ENCODE measurements at places on chromosomes 3 and 15. TPM values are rescaled to one million over a fixed set of nuclear protein-coding genes. Genes with fewer than 3 reads are reported as not detected.

Gene MEGF11
- total RNA-seq, result 1.3 TPM

GRCh38 chr15:41078125-41078524 lies 38.0 kb downstream of the INO80 start:
- H3K4me3 ChIP-seq, result no peak overlapping the region
- DNase-seq, result no peak
- H3K27ac ChIP-seq, result no peak overlapping the region
- H3K27me3 ChIP-seq, result no peaks in the 10 kb centered on the region
- no peaks in the 10 kb centered on the region for H3K4me1 ChIP-seq

GRCh38 chr3:142228964-142229363 lies 3.6 kb upstream of the GK5 start:
- DNase-seq, result no peak
- H3K27ac ChIP-seq, result no peak overlapping the region
- H3K36me3 ChIP-seq, result no peaks in the 10 kb centered on the region
- no peaks in the 10 kb centered on the region for H3K4me1 ChIP-seq

Gene PLIN1
- 0.50 TPM for total RNA-seq

Gene ADAMTS7
- 52.7 TPM for total RNA-seq

DNA sequence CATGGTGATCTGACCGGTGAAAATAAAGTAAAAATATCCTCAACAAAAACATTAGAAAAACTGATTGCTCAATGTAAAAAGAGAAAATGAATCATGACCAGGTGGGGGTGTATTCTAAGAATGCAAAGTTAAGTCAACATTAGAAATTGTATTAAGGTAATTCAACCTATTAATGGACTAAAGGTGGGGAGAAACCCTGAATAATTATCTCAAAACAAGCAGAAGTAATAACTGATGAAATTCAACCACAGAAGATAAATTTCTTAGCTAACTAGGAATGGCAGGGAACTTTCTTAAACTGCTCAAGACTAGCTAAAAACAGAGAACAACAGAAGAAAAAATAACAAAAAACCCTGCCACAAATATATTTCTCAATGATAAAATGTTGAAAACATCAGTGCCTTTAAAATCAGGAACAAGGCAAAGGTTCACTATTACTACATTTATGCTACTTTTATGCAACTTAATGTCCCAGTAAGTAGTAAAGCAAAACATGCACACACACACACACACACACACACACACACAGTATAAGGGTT lies 204.4 kb upstream of the THBS1 start:
- H3K27me3 ChIP-seq, result no peaks in the 10 kb centered on the region
- no peak for DNase-seq
- H3K4me1 ChIP-seq, result no peaks in the 10 kb centered on the region
- no peak overlapping the region for H3K4me3 ChIP-seq
- no peak overlapping the region for H3K27ac ChIP-seq

DNA sequence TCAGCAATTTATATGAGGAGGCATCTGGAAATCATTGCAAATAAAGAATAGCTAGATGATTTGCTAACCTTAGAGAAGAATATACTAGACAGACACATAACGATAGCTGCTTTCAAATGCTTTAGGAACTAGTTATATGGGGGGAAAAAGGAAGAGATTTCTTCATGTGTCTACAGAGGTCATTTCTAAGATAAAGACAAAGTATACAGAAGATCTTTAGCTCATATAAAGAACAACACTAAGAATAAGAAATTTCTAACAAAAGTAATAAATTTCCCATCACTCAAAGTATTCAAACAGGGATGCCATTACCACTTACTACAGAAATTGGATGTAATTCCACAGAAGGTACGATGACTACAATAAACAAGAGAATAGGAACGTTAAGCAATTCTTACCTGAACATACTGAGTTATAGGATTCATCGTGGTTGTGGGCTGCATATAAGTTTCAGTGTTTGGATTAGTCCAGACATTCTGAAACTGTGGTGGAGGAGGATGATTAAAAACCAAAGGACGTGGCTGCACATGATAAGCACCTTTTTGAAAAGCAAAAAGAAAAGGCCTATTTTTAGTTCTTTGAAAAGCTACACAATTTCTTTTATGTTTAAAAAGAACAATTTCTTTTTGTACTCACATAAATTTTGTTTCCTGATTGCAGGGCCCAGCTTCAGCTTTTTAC lies 8.7 kb downstream of the DAZL start:
- no peak overlapping the region for H3K27ac ChIP-seq
- H3K36me3 ChIP-seq, result no peaks in the 10 kb centered on the region
- H3K27me3 ChIP-seq, result no peaks in the 10 kb centered on the region
- no peak for DNase-seq
- no peak overlapping the region for H3K4me3 ChIP-seq

Gene TLR9
- total RNA-seq, result not detected

DNA sequence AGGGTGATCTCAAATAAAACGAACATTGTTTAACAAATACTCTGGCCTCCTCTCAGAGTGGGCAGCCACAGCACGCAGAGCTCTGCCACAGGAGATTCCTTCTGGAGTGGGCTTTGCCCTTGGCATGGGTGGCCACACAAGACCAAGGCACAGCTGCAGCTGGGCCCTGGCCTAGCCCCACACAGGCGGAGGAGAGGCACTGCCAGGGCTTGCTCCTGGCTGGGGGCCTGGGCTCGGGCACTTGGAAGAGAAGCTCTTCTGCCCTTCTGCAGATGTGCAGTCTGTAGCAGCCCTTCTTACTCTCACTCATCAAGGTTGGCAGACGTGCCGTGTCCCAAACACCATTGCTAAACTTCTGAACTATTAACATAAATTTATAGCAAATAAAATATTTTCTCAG lies 67.2 kb downstream of the CRTC3 start:
- H3K27me3 ChIP-seq, result no peaks in the 10 kb centered on the region
- H3K4me3 ChIP-seq, result no peak overlapping the region
- no peaks in the 10 kb centered on the region for H3K36me3 ChIP-seq
- no peak overlapping the region for H3K27ac ChIP-seq
- DNase-seq, result no peak

Gene NUDT16
- total RNA-seq, result 14.6 TPM

DNA sequence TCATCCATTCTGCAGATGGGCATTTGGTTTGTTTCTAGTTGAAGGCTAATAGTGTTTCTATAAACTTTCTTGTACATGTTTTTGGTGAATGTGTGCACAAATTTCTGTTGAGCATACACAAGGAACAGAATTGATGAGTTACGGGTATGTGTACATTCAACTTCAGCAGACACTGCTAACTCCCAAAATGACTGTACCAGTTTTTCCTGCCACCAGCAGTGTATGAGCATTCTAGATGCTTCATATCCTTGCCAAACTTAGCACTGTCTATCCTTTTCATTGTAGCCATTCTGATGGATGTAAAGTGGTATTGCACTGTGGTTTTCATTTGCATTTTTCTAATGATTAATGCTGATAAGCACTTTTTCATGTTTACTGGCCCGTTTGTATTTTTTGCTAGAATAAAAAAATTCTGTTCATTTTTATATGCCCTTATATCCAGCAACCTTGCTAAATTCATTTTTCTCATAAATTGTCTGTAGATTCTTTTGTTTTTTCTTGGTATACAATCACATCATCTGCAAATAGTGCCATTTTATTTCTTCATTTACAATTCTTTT lies 110.2 kb downstream of the ATP1B3 start:
- 0 out of 2 replicates have a peak, but pooled peaks cover 1% of the 10 kb centered on the region for H3K36me3 ChIP-seq
- peaks cover 9% of the 10 kb centered on the region for H3K4me1 ChIP-seq
- H3K4me3 ChIP-seq, result no peak overlapping the region
- no peak overlapping the region for H3K27ac ChIP-seq
- DNase-seq, result no peak

Gene LYSMD2
- 7.2 TPM for total RNA-seq

DNA sequence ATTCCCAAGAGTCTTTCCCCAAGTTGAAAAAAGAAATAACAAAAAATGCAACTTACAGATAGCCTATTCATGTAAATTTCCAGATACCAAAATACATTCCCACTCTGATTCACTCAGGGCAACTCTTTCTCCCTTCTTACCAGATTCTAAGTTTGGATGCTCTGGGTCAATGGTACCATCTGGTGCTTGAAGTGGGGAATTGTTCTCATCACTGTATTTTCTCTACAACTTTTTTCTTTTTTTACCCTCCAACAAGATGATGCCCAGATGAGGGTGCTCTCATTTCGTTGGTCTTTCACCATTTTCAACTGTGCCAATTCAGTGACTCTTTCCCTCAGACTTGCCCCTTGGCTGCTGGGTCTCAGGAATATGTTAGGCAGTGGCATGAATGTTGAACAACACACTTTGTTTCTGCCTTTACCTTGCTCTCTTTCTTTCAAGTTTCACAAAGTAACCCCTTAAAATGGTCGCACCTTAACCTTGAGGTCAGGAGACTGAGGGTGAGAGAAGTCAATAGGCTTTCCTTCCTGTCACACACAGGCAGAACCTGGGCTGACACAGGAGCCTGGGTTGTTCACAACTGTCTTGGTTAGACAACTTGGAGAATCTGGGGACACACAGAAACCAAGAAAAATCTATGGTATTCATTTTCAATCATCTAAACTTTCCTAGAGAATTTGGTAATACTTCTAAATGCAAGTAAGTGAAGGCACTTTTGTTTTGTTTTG lies 330.7 kb upstream of the SLCO3A1 start:
- DNase-seq, result peak; percentile 20
- no peak overlapping the region for H3K4me3 ChIP-seq
- no peak overlapping the region for H3K27ac ChIP-seq

- H3K4me3 ChIP-seq, result no peak overlapping the region
- H3K27ac ChIP-seq, result no peak overlapping the region
- peaks cover 21% of the 10 kb centered on the region for H3K4me1 ChIP-seq
- no peaks in the 10 kb centered on the region for H3K36me3 ChIP-seq
- H3K27me3 ChIP-seq, result no peaks in the 10 kb centered on the region
- no peak for DNase-seq
Observed at GRCh38 chr3:172303181-172303580, 145.1 kb downstream of the GHSR start.

Gene GOLGA6B
- not detected for total RNA-seq

DNA sequence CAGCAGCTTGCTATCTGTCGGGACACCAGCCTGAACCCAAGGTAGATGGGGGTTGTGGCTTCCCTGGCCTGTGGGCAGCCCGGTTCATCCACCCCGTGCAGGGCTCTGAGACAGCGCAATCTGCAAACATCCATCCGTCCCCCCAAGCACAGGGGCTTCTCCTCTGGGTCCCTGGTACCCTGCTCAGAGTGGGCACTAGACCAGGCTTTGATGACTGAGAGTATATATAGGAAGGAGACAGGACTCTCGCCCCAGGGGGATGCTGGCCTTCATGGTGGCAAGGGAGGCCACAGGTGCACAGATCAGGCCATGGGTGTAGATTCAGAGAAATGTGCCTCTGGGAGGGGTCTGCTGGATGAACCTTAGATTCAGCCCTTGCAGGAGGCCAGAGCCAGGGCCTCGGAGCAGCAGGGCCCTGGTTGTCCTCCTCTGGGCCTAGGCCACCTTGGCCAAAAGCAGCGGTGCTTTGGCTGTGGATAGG lies 40.3 kb downstream of the CFAP100 start:
- no peak for DNase-seq
- H3K4me3 ChIP-seq, result no peak overlapping the region
- H3K36me3 ChIP-seq, result no peaks in the 10 kb centered on the region
- H3K27ac ChIP-seq, result no peak overlapping the region
- H3K27me3 ChIP-seq, result no peaks in the 10 kb centered on the region

DNA sequence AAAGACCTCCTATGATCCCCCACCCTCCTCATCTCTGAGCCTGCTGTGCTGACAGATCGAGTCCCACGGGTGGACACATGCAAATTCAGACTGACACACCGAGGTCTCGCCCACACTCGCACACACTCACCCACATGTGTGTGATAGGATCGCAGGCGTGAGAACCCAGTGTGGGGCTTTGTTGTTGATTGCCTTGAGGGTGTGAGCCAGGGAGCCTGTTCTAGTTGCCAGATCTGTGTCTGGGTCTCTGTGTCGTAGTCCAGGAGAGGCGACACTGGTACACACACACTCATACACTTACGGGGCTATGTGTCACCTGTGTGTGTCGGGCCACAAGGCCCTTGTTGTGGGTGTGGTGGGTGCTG lies 2.0 kb downstream of the EPHB3 start:
- H3K4me3 ChIP-seq, result 0 out of 2 replicates have a peak overlapping the region, but pooled peaks have one; percentile 28
- DNase-seq, result no peak
- no peaks in the 10 kb centered on the region for H3K36me3 ChIP-seq
- H3K27ac ChIP-seq, result no peak overlapping the region
- H3K4me1 ChIP-seq, result peaks cover 53% of the 10 kb centered on the region
- peaks cover 95% of the 10 kb centered on the region for H3K27me3 ChIP-seq

DNA sequence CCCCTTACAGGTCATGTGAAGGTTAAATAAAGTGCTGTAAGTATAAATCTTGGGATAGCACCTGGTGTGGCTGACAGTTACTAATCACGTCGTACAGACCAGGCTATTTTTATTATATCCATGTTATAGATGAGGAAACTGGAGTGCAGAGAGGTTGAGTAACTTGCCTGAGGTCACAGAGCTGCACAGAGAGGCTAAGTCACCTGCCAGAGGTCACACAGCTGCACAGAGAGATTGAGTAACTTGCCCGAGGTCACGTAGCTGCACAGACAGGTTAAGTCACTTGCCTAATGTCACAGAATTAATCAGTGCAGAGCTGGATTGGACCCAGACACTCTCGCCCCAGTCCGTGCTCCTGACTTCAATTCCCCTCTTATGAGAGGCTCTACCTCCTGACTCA lies 171.5 kb downstream of the NUP210 start:
- no peaks in the 10 kb centered on the region for H3K27me3 ChIP-seq
- DNase-seq, result no peak
- no peaks in the 10 kb centered on the region for H3K36me3 ChIP-seq
- H3K4me3 ChIP-seq, result no peak overlapping the region
- H3K27ac ChIP-seq, result no peak overlapping the region
- H3K4me1 ChIP-seq, result no peaks in the 10 kb centered on the region

Gene DNAJA4
- total RNA-seq, result 10.3 TPM

GRCh38 chr15:91308199-91308598 lies 208.1 kb downstream of the SV2B start:
- no peak overlapping the region for H3K27ac ChIP-seq
- H3K4me3 ChIP-seq, result no peak overlapping the region
- no peaks in the 10 kb centered on the region for H3K4me1 ChIP-seq
- 0 out of 2 replicates have a peak, but pooled peaks cover 2% of the 10 kb centered on the region for H3K27me3 ChIP-seq
- no peak for DNase-seq
